NCI-H1930 (cell line): ENCODE measurements at places on chromosomes 3 and 15.

DNA sequence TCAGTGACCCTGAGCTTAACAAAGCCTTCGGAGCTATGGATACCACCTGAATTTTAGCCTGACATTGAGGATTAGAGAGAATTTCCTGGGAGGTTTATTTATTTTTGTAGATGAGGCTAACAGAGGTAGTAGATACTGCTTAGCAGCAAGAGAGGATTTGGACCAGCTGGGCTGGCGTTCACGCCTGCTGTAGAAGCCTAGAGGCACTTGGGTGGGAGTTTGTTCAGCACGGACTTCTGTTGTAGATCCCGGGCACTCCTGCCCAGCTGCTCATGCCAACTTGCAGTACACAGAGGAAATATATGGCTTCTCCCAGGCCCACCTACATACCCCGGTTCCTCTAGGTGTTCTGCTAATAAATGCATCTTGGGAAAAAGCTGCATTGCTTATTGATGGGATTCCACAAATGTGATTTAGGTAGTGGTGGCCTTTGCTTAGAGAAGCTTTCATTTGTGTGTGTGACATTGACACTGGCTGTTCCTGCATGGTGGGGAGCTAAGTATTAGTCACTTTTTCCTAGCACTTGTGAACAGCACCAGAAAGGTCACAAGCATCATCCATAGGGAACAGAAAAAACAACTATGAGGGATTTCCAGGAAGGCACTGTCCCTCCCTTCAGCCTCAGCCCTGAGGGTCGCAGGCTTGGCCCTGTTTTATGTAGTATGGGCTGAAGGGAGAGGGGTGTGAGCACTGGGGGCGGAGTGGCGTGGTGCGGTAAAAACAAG lies 324.8 kb upstream of the LRRFIP2 start:
- no peak for DNase-seq

- no peak for DNase-seq
Measured at GRCh38 chr3:189862385-189862998, 231.3 kb downstream of the TP63 start.

DNA sequence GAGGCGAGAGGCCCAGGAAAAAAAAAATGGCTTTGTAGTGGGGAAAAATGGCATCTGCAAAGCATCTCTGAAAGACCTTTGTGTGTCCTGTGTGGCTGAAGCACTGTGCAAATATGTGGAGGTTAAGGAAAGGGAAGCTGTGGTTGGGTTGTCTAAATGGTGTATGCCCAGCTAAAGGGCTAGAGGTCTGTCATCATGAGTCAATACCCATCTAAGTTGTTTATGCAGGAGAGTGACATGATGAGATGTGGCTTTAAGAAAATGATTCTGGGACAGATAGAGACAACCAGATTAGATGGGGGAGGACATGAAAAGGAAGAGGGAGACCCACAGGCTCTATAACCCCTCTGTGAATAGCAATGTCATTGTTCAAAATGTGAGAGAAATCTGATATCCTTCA lies 280.7 kb downstream of the MFSD1 start:
- DNase-seq: peak; percentile 55

DNA sequence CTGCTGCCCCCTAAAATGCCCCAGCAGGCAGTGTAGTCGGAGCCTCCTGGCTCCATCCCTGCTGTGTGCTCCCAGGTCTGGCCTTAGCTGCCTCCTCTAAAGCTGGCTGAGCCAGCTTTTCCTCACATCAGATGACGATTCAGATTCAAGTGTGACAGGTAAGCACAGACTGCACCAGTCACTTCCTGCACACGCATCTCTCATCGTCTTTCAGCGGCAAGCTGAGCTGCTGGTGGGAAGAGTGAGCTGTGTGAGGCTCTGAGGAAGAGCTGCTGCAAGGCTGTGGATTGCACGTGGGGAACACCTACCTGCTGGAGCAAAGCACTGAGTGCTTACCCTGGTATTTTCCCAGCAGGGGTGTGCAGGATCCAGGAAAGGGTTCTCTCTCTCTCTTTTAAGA lies 88.4 kb upstream of the RPL32 start:
- DNase-seq: no peak

- DNase-seq: no peak
Measured at GRCh38 chr3:124858275-124858674, 28.9 kb downstream of the ITGB5 start.

- no peak for DNase-seq
Measured at GRCh38 chr15:37339856-37340255, 239.5 kb upstream of the MEIS2 start.

GRCh38 chr15:59491062-59491461 lies 53.1 kb downstream of the FAM81A start:
- DNase-seq: no peak

DNA sequence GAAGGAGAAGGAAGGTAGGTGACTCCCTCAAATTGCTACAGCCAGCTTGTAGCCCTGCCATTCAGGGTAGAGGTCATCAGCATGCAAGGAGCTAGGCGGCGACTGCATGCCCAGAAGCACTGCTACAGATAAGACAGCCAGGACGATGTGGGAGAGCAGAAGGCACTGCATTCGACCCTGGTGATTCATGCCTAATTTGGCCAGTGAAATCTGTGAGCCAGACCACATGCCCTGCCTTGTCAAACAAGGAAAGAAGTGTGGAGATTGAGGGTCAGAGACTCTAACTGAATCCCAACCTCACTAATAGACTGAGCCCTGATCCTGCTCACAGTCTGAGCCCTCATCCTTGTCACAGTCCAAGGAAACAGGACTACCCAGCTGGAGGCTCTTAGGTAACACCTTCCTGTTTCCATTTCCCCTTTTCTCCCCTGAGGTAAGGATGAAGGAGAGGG lies 86.6 kb downstream of the LINGO1 start:
- DNase-seq: no peak

DNA sequence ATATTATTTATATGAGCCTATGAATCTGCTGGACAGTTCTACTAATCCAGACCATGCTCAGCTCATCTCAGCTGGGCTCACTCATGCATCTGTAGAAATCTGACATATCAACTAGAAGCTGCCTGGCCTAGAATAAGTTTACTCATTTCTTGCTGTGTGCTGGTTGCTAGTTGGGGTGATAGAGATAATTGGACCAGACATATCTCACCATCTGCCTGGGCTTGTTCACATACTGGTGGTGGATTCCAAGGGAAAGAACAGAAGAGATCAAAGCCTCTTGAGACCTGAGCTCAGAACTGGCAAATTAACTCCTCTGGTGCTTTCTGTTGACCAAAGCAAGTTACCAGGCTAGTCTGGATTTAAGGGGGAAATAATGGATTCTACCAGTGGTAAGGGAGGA lies 109.1 kb downstream of the NSUN3 start:
- no peak for DNase-seq

DNA sequence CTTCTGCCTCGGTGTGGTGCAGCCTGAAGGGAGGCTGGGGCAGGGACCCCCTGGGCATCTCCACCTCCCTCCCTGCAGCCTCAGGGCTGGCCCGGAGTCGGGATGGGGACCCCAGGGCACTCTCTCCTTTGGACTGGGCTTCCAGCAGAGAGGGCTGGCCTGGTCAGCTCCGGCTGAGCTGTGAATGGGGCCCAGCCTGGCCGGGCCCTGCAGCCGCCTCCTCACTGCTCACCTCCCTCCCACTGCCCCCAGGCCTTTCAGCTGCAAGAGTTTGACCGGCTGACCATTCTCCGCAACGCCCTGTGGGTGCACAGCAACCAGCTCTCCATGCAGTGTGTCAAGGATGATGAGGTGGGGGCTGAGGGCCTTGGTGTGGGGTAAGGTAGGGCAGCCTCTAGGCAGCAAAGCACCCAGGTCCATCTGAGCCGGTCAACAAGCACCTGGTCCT lies 36.0 kb downstream of the PSTPIP1 start:
- no peak for DNase-seq

- peak; percentile 58 for DNase-seq
Measured at GRCh38 chr3:137946356-137946973, 63.5 kb upstream of the CLDN18 start.

GRCh38 chr3:143750841-143751240 lies 97.4 kb downstream of the SLC9A9 start:
- no peak for DNase-seq

DNA sequence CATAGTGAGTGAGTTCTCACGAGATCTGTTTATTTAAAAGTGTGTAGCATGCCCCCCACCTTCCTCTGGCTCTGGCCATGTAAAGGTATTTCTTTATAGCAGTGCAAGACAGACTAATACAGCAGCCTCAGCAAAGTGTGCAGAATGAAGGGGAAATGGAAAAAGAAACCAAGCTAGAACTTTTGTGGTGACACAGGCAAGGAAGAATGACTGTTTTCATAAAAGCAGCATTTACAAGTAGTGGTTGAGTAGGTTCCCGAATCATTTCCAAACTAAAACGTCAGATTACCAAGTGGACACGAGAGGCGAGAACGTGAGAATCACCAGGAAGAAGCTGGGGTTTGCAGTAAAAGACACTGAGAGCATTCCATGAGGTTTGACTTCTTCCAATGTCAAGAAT lies 100.2 kb upstream of the AKAP13 start:
- no peak for DNase-seq

DNA sequence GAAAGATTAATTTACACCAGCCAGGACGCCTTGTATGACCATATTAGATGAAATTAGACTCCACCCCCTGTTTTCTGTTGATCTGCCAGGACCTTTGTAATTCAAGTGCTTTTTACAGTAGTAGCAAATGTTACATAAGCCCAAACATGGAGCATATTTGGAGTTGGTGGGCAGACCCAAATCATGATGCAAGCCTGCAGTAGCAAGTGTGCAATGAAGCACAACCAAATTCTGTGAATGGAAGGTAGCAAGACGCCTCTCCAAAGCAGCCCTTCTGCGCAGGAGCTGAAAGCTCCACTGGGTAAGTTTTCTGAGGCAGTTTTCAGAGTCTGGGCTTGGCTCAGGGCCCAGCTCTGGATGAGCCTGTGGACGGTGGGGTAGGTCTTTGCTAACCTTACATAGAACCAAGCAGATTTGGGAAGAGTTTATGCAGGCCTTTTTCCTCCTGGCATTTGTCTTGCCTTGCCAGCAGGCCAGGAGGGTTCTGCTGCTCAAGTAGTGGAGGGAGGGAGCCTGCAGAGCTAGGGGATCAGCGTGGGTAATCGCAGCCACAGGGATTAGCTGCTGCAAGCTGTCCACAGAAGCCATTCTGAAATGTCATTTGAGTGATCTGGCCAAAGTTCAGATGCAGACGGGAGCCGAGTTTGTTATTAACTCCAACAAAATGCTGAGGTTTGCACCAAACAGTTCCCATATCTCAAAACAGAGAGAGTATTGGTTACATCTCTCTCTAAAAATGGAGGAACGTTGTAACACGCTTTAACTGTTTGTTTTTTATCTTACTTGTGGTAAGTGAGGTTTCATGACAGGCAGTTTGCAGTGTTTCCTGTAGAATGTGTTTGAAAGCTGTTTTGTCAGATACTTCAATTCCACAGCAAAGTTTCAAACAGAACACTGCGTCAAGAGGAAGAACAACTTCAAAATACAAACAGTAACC lies 55.4 kb downstream of the PSMD6 start:
- no peak for DNase-seq

DNA sequence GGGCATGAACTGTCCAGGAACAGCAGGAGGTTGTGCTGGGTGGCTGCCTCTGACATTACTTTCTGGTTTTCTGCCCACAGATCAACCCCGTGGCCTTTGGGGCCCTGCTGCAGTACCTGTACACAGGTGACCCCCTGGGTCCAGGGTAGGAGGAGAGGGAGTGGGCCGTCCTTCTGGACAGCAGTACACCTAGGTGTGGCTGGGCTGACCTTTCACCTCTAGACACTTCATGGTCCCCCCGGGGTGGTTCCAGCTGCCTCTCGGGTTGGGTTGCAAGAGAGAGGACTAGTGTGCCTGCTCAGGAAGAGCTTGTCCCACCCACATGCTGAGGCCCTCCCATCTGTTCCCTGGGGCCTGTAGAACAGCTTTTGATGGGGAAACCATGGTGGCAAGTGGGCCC lies 3.7 kb downstream of the ABTB1 start:
- DNase-seq: no peak

GRCh38 chr3:195008816-195009215 lies 262.1 kb downstream of the XXYLT1 start:
- DNase-seq: no peak

DNA sequence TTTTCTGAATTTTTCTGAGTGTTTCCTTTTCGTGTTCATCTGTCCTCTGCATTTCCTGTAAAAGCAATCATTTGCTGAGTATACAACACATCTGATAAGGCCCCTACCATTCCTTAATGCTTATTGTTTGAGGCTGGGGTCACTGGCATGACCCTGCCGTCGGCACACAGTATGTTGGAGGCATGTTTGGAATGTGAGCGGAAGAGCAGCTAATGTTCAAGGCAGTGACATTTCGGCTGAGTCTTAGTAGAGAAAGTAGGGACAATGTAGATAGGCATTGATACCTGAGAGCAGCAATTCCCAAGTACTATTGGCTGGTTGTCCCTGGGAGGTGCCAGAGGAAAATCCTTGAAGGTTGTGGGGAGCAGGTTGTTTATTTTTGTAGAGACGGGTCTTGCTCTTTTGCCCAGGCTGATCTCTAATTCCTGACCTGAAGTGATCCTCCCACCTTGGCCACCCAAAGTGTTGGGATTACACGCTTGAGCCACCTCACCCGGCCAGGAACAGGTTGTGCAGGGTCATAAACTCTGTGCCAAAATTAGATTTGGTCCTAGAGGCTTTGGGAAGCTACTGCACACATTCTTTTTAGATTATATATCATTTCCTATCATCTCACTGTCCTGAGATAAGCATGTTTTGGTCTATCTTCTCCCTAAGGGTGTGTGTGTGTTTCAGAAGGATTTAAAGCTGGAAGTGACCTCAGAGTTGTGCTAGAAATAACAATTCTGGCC lies 13.5 kb downstream of the PTPN23 start:
- no peak for DNase-seq

DNA sequence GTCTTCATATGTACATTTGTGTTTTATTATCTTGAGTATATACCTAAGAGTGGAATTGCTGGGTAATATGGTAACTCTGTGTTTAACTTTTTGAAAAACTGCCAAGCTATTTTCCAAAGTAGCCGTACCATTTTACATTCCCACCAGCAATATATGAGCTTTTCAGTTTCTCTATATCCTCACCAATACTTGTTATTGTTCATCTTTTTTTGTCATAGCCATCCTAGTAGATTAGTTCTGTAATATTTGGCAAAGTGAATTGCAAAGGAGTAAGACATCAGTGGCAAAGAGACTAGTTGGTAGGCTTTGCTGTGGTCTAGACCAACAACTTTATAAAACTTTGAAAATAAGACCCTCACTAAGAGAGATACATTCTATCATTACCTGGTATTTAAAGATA lies 21.4 kb downstream of the OXSR1 start:
- no peak for DNase-seq
